Dorsolateral prefrontal cortex (tissue), 122 donors: ENCODE measurements at places on chromosomes 2 and 18. TPM values are rescaled to one million over a fixed set of nuclear protein-coding genes. Genes with fewer than 3 reads are reported as not detected.

The TSPYL6 gene
- 0.60 TPM for total RNA-seq

The SGPP2 gene
- 17.2 TPM for total RNA-seq

The GALNT3 gene
- total RNA-seq, result 6.1 TPM

The C2orf66 gene
- total RNA-seq, result 0.40 TPM

The FZD7 gene
- 4.3 TPM for total RNA-seq

The EVA1A gene
- not detected for total RNA-seq

The GTF3C2 gene
- total RNA-seq, result 48.9 TPM

The STPG4 gene
- 1.4 TPM for total RNA-seq

The ZNF236 gene
- 46.3 TPM for total RNA-seq

The FAM110C gene
- 5.9 TPM for total RNA-seq

The GALNT14 gene
- 11.0 TPM for total RNA-seq

The FBXO48 gene
- 2.1 TPM for total RNA-seq

The PFN4 gene
- not detected for total RNA-seq

The SERPINB7 gene
- total RNA-seq, result not detected

The HNRNPLL gene
- 76.5 TPM for total RNA-seq

The VAMP5 gene
- total RNA-seq, result 25.0 TPM

The MAP3K20 gene
- 14.1 TPM for total RNA-seq

The ATP9B gene
- total RNA-seq, result 90.8 TPM

The PTPN18 gene
- 57.0 TPM for total RNA-seq

The ADAM23 gene
- total RNA-seq, result 71.3 TPM

The DSG4 gene
- not detected for total RNA-seq

The HAAO gene
- total RNA-seq, result 2.5 TPM

The LONRF2 gene
- 78.2 TPM for total RNA-seq

The MREG gene
- 10.3 TPM for total RNA-seq

The RPRM gene
- 8.8 TPM for total RNA-seq

The CNDP1 gene
- 83.1 TPM for total RNA-seq

The RNF125 gene
- total RNA-seq, result 7.6 TPM

The C2orf92 gene
- total RNA-seq, result 18.6 TPM

The ARHGAP28 gene
- 1.9 TPM for total RNA-seq

The TMEM178A gene
- 65.6 TPM for total RNA-seq

The DDX1 gene
- total RNA-seq, result 105 TPM

The PXDN gene
- 10.5 TPM for total RNA-seq

The REG3A gene
- total RNA-seq, result not detected

The NEU4 gene
- 5.7 TPM for total RNA-seq

The AGXT gene
- total RNA-seq, result not detected

The STEAP3 gene
- total RNA-seq, result 4.3 TPM

The TBR1 gene
- 106 TPM for total RNA-seq

The OTOS gene
- 10.0 TPM for total RNA-seq

The SATB2 gene
- 107 TPM for total RNA-seq

The CNGA3 gene
- 0.71 TPM for total RNA-seq

The NPPC gene
- 6.3 TPM for total RNA-seq

The KLHL41 gene
- 2.5 TPM for total RNA-seq

The DLX1 gene
- total RNA-seq, result 9.4 TPM

The SEMA4C gene
- total RNA-seq, result 85.3 TPM

The HOXD8 gene
- total RNA-seq, result not detected

The STARD6 gene
- total RNA-seq, result not detected

The BMP10 gene
- total RNA-seq, result not detected

The CABLES1 gene
- 120 TPM for total RNA-seq

The LOXL3 gene
- total RNA-seq, result 3.6 TPM

The EML6 gene
- 30.4 TPM for total RNA-seq

The HJURP gene
- total RNA-seq, result 0.33 TPM

The ACKR3 gene
- total RNA-seq, result 10.9 TPM

The CYP26B1 gene
- 18.0 TPM for total RNA-seq
